ENCODE measurements at places on chromosomes 16 and 17.

- DNase-seq = no peak
These were observed 32.1 kb upstream of the ST6GALNAC1 start for GRCh38 chr17:76675648-76676047.

GRCh38 chr17:35752471-35752870 is 568 bp downstream of the GAS2L2 start:
- no peak for DNase-seq

GRCh38 chr16:72044296-72044695 is 10.0 kb upstream of the HP start:
- no peak for DNase-seq

DNA sequence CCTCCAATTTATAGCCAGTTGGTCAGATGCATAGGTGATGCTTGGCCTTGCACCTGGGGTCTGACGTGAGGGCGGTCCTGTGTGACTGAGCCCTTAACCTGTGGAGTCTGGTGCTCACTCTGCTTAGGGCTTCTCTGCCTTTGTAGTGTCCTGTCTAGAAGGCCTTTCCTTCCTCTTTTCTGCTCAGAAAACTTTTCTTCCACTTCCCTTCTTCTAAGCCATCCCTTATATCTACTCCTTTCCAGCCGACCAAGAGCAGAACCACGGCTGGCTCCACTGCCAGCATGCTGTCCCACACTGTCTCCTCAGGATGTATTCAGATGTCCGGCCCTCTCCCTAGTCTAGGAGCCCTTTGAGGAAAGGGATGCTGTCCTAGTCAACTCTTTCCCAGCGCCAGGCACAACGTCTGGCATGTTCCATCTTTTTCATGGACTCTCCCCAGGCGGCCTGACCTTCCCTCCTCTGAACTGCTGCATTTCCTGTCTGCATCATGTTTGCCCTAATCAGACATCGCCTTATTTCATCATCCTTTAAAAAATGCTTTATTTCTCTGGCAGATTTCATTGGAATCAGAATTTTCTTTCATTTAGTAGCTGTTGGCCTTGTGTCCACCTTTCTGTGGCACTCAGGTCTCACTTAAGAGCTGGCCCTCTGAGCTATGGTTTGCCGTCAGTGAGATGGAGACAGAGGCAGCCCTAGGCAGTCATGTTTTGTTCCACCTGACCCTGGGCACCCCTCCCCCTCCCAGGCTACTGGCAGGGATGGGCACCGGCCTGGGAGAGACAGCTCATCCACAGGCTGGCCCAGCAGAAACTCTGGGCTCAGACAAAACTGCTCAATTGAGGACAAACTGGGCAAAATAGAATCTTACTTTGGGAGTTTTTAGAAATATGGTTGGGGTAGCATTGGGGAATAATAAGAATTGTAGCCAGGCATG is 15.5 kb upstream of the BRCA1 start:
- peak; percentile 15 for DNase-seq
